ENCODE measurements at places on chromosomes 5 and 9.

- DNase-seq = no peak
Observed at GRCh38 chr5:157959370-157959769, 100.4 kb upstream of the CLINT1 start.

- no peak for DNase-seq
Observed at GRCh38 chr9:13143281-13143680, 136.2 kb downstream of the MPDZ start.

DNA sequence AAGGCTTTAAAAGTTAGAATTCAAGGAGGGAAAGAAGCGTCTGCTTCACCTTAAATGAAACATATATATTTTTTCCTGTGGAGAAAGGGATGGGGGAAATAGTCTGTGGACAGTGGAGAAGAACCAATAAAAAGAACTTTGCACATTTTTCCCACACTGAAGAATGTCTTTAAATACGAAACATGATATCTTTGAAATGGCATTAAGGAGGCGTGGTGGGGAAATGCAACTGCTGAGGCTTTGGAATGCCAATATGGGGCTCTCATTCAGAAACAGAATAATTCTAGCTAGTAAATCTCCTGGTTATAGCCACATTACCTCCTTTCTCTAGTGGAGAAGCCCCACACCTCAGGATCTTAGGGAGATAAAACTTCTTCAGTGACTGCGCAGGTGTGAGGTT is 46.8 kb downstream of the TNC start:
- no peak for DNase-seq

GRCh38 chr9:105357937-105358336 is 89.9 kb upstream of the FSD1L start:
- no peak for DNase-seq

DNA sequence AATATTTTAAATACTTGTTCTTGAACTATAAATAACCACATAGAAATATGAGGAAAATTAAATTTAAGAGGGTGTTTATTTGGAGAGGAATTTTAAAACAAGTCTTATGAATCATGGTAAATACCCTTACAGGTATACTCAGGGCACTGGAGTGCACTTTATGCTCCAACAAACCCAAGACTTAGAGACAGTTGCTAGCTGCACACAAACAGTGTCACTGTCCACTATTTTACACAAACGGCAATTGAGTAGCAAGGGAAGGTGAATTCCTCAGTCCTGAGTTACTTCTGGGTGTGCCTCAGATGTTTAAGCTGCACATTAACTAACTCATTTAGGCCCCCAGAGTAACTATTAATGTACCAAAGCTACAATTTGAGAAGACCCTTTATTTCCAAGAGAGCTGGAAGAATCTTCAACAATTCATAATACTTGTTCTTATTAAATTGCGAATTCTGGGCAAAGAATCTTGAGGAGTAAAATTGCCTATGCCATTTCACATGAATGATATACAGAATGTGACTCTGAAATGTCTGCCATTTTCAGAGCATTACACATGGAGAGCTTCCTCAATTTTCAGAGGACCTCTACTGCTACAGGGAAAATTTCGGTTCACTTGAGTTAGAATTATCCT is 371.2 kb downstream of the PDE4D start:
- DNase-seq = no peak

DNA sequence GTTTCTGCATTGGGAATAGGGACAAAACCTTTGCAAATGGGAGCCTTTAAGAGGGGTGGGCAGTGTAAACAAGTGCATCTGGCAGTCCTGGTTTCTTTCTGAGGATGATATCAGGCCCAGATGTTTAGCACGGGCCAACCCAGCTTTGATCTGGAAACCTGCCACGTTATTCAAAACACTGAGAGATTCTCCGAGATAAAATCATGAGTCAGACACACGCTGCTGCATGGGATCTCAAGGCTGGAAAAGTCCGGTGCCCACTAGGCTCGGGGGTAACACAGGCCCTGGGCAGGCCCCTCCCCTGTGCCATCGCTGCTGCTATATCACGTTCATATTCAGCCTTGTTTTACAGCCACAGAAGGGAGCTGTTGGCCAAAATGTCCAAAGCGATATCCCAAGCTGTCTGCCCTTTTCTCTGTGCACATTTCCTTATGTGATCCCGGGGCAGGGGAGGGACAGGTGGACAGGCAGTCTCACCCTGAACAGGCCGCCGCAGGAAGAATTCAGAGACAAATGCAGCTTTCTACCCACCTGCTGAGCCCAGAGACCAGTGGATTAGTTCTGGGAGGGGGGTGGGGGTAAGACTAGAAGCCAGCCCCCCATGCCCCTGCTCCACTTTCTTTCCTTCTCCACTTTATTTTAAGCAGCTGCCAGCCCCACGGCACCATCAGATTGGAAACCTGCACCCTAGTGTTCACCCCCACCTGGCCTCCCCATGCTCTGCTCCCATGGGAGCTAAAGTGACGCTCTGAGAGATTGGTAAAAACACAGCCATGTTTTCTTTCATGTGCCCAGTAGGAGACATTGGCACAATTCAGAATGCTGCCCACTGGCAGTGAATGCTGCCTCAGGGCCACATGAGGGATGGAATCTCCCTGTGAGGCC is 63.1 kb downstream of the TMOD1 start:
- no peak for DNase-seq

GRCh38 chr9:34378376-34379060 is 1.8 kb upstream of the MYORG start:
- DNase-seq = no peak

DNA sequence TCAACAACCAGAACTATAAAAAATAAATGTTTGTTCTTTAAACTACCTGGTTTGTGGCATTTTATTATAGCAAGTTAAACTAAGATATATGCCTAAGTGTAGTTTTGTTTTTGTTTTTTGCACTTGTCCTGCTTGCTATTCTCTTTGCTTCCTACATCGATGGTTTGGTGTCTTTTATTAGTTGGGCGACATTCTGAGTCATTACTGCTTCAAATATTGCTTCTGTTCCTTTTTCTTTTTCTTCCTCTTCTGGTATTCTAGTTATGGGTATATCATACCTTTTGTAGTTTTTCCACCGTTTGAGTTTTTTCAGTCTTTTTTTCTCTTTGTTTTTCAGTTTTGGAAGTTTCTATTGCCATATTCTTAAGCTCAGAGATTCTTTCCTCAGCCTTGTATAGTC is 86.9 kb downstream of the MACIR start:
- DNase-seq = no peak

DNA sequence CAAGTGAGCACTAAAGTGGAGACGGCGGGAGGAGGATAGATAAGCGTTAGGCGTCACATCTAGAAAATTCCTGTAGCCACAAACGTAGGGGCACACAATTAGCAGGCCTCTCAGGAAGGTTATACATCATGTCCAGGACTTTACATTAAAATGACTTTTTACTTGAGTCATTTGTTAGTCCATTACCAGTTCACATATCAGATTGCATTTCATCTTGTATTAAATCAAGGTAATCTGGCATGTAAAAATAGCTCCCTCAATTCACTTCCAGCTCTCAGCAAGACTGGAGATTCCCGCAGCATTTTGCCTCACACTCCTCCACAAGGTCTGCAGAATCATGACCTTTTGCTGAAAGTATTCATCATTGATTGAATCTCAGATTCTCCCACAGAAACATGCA is 118.8 kb downstream of the PRDM6 start:
- no peak for DNase-seq

DNA sequence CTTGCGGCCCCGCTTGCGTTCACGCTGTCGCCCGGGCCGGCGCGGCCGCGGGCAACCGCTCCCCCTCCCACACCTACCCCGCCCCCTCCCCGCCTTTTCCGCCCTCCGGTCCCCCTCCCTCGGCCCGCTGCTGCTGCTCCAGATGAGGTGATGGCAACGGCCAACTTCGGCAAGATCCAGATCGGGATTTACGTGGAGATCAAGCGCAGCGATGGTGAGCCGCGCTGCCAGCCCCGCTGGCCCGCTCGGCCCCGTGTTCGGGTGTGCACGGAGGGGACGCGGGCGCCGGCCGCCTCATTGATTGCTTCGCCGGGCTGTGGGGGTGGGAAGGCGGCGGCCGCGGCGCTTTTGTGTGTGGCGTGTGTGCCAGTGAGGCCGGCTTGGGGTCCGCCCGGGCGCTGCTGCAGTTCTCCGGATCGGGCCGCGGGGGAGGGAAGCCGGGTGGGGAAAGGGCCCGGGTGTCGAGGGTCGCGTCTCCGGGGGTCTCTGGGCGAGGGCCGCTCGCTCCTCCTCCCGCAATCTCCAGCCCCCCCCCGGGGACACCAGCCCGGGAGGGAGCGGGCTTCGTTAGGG is 403 bp downstream of the KIF2A start:
- DNase-seq = peak; percentile 63

DNA sequence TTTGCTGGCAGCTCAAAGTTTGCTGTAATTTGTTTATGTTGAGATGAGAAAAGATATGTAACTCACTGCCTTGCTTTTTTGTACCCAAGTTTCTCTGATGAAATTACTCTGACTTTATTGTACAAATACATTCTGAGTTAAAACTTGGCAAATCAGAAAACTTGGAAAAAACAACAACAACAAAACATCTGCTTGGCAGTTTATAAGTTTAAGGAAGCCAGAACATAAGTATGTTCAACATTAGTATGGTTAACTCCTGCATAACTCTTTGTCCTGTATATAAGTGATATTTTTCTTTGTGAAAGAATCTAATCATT is 233.1 kb downstream of the MAST4 start:
- no peak for DNase-seq

- no peak for DNase-seq
Observed at GRCh38 chr9:134735441-134736175, 94.0 kb downstream of the COL5A1 start.

DNA sequence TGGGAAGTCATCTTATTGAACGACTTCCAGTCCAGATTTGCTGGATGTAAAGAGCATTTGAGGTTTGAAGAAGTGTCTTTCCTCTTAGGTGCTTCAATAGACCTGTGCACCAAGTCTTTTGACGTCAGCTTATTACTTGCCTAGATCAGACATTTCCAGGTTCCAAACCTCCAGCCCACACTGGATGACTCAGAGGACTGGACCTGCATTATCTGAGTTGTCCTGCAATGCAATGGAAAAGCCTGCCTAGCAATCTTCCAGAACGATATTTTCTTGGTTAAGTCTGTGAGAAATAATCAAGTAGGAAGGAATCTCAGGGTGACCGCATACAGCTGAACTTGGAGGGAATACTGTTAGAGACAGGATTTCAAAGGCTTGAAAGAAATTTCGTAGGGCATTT is 147.2 kb upstream of the MOCS2 start:
- DNase-seq = no peak
